NCI-H2081 treated with DMSO at 0.1 percent for 48 hours (cell line): ENCODE measurements at places on chromosomes 2 and 18.

GRCh38 chr18:61368001-61368400 is 34.8 kb downstream of the CDH20 start:
- DNase-seq, result no peak

- DNase-seq, result no peak
Measured at GRCh38 chr18:79896738-79897137, 54.7 kb downstream of the SLC66A2 start.

DNA sequence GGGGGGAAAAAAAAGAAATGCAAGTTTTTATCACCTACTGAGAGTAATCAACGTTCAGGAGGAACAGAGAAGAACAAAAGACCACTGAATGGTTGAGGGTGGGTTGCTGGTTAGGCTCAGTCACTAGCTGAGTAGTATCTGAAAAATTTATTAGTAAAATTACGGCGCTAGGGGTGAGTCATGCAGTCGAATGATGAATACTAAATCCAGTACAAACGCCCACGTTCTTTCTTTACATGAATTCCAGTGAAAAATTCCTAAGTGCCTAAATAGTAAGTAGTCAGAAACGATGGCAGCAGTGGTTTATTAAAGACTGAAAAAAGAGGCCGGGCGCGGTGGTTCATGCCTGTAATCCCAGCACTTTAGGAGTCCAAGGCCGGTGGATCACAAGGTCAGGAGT is 52.0 kb downstream of the TEKT4 start:
- no peak for DNase-seq

GRCh38 chr2:38381381-38382143 is 4.5 kb upstream of the ATL2 start:
- DNase-seq, result no peak

DNA sequence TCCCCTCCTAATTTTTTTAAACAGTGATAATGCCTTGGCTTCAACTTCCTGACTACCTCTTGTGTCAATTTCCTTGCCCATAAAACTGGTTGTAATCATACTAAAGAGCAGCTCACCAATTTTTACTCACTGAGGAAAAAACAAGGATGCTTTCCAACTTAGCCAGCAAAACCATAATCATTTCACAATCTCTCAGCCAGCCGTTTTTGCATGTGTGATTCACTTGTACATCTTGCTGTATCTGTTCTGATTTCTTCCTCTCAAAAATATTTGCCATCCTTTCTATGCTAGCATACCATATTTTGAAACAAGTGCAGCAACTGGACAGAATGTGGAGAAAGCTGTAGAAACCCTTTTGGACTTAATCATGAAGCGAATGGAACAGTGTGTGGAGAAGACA is 60.7 kb downstream of the RAB27B start:
- DNase-seq, result no peak

DNA sequence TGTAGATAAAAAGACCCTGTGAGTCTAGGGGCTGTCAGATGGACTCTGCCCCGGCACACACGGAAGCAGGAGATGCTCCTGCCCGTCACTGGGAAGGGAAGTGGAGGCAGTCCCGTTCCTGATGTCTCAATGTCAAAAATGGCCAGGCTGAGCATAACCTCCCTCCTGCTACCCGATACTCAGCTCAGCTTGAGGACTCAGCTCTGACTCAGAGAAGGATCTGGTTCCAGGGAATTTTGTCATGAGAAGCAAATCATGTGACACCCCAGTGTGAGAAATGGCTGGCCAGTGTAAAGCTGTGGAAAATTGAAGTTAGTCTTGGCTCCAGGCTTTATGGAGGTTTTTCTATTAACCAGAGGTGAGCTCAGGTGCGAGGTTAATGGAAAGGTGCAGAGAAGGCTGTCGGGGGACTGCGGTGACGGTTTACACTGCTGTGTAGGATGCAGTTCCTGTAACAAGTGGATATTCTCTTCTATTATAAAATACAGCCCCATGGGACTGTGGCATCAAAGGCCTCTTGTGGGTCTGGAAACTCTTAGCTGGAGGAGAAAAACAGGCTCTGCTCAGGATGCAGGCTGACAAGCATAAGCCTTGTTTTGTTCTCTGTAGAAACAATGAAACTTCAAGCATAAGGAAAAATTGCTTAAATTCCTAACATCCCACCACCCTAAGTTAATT is 24.7 kb upstream of the AGAP1 start:
- DNase-seq, result no peak

DNA sequence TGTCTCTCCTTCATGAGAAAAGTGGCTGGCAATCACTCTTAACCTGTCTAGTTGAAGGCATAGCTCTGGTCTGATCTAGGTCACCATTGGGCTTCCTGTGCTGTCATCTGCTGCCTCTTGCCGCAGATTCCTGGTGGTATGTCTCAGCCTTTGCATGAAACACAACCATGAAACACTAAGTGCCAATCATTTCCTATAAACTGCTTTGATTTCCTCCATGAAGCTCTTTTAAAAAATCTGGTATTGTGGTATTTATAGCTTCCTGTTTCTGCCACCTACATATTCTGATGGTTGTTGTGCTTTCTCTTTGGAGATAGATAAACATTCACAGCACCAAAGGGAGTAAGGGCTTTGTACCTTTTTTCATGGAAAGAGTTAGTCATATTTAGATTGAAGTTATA is 120.0 kb upstream of the EPC2 start:
- no peak for DNase-seq

DNA sequence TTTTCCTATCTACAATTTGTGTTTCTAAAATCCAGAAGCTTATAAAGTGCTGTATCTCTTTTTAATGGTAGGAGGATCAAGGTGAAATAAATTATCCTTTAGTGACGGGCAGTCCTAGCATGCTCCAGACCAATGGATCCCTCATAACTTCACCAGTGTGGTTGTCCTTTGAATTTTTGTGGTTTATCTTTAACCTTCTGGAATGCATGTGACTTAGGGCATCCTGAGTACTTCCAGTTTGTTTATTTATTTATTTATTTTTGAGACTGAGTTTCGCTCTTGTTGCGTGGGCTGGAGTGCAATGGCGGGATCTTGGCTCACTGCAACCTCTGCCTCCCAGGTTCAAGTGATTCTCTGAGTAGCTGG is 40.4 kb downstream of the NUP35 start:
- DNase-seq, result no peak
